Cerebellum (tissue), 4 donors: ENCODE measurements at places on chromosomes 5 and 9. TPM values are rescaled to one million over a fixed set of nuclear protein-coding genes. Genes with fewer than 3 reads are reported as not detected.

ENTPD8 gene
- total RNA-seq, result 0.09 TPM

IRF1 gene
- 2.4 TPM for total RNA-seq

CYLC2 gene
- not detected for total RNA-seq

CHD1 gene
- 108 TPM for total RNA-seq

ERBIN gene
- 119 TPM for total RNA-seq

SOX30 gene
- total RNA-seq, result 0.18 TPM

OR13C4 gene
- not detected for total RNA-seq

PCDHB11 gene
- total RNA-seq, result 12.2 TPM
